A549 treated with Hydrocortisone at 1 μM for 4 hours (cell line): ENCODE measurements at places on chromosomes 16 and 17. TPM values are rescaled to one million over a fixed set of nuclear protein-coding genes. Genes with fewer than 3 reads are reported as not detected.

Gene OR4D1
- 0.02 TPM in 1 of 5 replicates, not detected in the others for total RNA-seq

Gene MPP3
- total RNA-seq = 13.7 to 18.8 TPM (median 15.6 TPM) in 5 replicates

Gene BIRC5
- 95.0 to 106 TPM (median 105 TPM) in 5 replicates for total RNA-seq

Gene IL34
- 0.26 to 0.72 TPM (median 0.38 TPM) in 5 replicates for total RNA-seq

Gene CRHR1
- total RNA-seq = 0.09 to 1.1 TPM (median 0.09 TPM) in 5 replicates

Gene TUBG1
- total RNA-seq = 133 to 144 TPM (median 140 TPM) in 5 replicates

Gene CLEC3A
- not detected in 5 replicates for total RNA-seq

Gene STAC2
- 3.5 to 4.8 TPM (median 4.0 TPM) in 5 replicates for total RNA-seq

Gene CCDC78
- total RNA-seq = 5.0 to 6.3 TPM (median 5.8 TPM) in 5 replicates

Gene SPATA32
- total RNA-seq = 0.07 to 0.18 TPM (median 0.14 TPM) in 4 of 5 replicates, not detected in the other

Gene CTRB1
- total RNA-seq = not detected in 5 replicates

Gene KRTAP3-2
- total RNA-seq = 0.26 to 0.44 TPM (median 0.29 TPM) in 5 replicates

Gene MT1H
- total RNA-seq = not detected in 5 replicates

Gene SRL
- total RNA-seq = 0.03 to 0.08 TPM (median 0.06 TPM) in 5 replicates

Gene HOXB5
- 1.5 to 2.3 TPM (median 1.9 TPM) in 5 replicates for total RNA-seq

Gene LYRM9
- 1.2 to 2.1 TPM (median 1.7 TPM) in 5 replicates for total RNA-seq

Gene KRTAP1-5
- not detected in 5 replicates for total RNA-seq

Gene MPP2
- 1.1 to 1.6 TPM (median 1.3 TPM) in 5 replicates for total RNA-seq

Gene NOG
- 0.58 to 1.1 TPM (median 0.91 TPM) in 5 replicates for total RNA-seq

Gene CSF3
- total RNA-seq = 0.22 to 1.2 TPM (median 0.77 TPM) in 5 replicates

Gene CA7
- total RNA-seq = 0.09 TPM in 1 of 5 replicates, not detected in the others

Gene HASPIN
- total RNA-seq = 12.4 to 16.1 TPM (median 12.6 TPM) in 5 replicates

Gene DHRS11
- total RNA-seq = 7.5 to 9.1 TPM (median 8.6 TPM) in 5 replicates

Gene P3H4
- 29.4 to 36.0 TPM (median 32.0 TPM) in 5 replicates for total RNA-seq

Gene MRPL58
- total RNA-seq = 71.2 to 79.0 TPM (median 76.6 TPM) in 5 replicates

Gene DHRS7C
- total RNA-seq = not detected in 5 replicates

Gene PMFBP1
- 0.05 to 0.37 TPM (median 0.13 TPM) in 4 of 5 replicates, not detected in the other for total RNA-seq

Gene HIRIP3
- 14.5 to 17.7 TPM (median 15.5 TPM) in 5 replicates for total RNA-seq

Gene C17orf67
- total RNA-seq = 1.2 to 2.2 TPM (median 1.8 TPM) in 5 replicates

Gene ITGAX
- 1.0 to 1.5 TPM (median 1.1 TPM) in 5 replicates for total RNA-seq

Gene UQCRC2
- total RNA-seq = 157 to 213 TPM (median 166 TPM) in 5 replicates

Gene MYOCD
- total RNA-seq = 0.71 to 1.4 TPM (median 0.92 TPM) in 5 replicates

Gene ZNF629
- 16.2 to 21.3 TPM (median 17.3 TPM) in 5 replicates for total RNA-seq

Gene TP53TG3F
- total RNA-seq = 0.08 to 0.25 TPM (median 0.17 TPM) in 5 replicates

Gene ANKRD13B
- total RNA-seq = 22.8 to 29.6 TPM (median 26.4 TPM) in 5 replicates

Gene NLGN2
- total RNA-seq = 12.7 to 19.0 TPM (median 15.5 TPM) in 5 replicates

Gene BCAR1
- total RNA-seq = 106 to 126 TPM (median 117 TPM) in 5 replicates

Gene KRT9
- not detected in 5 replicates for total RNA-seq

Gene HSD17B1
- total RNA-seq = 0.51 to 1.6 TPM (median 1.3 TPM) in 5 replicates

Gene NEURL4
- 26.4 to 30.2 TPM (median 28.4 TPM) in 5 replicates for total RNA-seq

Gene METTL26
- total RNA-seq = 63.7 to 140 TPM (median 135 TPM) in 5 replicates

Gene SLFN14
- not detected in 5 replicates for total RNA-seq

Gene PRSS22
- 0.84 to 1.2 TPM (median 0.97 TPM) in 5 replicates for total RNA-seq

Gene EVPLL
- not detected in 5 replicates for total RNA-seq

Gene PPY
- total RNA-seq = 0.23 to 0.44 TPM (median 0.29 TPM) in 3 of 5 replicates, not detected in the others

Gene EVI2A
- total RNA-seq = not detected in 5 replicates

Gene TEKT3
- 0.14 TPM in 1 of 5 replicates, not detected in the others for total RNA-seq

Gene FOXL1
- total RNA-seq = 1.1 to 2.6 TPM (median 1.6 TPM) in 5 replicates

Gene LYZL6
- not detected in 5 replicates for total RNA-seq

Gene IKZF3
- not detected in 5 replicates for total RNA-seq

Gene MSI2
- 41.2 to 53.9 TPM (median 51.0 TPM) in 5 replicates for total RNA-seq

Gene KRTAP9-9
- total RNA-seq = not detected in 5 replicates
